ENCODE measurements at places on chromosomes 6 and 20.

DNA sequence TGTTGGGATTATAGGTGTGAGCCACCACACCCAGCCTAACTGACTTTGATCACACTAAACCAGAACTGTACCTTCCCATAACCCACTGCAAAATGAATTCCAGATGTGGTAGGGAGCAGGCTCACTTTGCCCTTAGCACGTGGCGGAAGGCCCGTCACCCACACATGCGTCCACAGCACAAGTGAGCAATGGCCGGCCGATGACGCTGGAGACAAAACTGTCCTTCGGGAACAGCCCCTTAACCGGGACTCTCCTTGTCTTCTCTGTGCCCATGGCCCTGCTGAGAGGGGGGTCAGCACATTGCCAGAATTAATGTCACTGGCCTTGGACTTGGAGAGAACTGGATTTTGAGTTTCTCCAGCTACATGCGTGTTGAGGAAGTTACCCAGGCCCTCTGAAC is 107.2 kb downstream of the TOX2 start:
- no peak for DNase-seq

GRCh38 chr20:2398449-2398848 is 17.7 kb downstream of the TGM6 start:
- DNase-seq = no peak

DNA sequence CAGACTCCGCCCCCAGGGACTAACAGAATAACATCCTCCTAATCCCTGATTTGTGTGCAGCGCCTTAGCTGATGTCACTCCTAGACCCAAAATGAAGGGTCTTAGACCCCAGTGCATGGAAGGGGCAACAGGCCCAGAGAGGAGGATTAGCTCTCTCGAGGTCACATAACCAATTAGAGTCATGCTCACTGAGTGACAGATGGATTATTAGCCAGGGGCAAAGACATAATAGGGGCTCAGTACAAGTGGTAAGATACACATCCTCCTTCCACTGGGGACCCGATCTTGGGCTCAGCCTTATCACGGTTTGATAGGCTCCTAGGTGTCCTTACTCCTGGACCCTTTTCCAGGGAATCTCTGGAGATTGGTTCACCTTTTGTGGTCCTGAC is 858 bp downstream of the TP53INP2 start:
- no peak for DNase-seq

DNA sequence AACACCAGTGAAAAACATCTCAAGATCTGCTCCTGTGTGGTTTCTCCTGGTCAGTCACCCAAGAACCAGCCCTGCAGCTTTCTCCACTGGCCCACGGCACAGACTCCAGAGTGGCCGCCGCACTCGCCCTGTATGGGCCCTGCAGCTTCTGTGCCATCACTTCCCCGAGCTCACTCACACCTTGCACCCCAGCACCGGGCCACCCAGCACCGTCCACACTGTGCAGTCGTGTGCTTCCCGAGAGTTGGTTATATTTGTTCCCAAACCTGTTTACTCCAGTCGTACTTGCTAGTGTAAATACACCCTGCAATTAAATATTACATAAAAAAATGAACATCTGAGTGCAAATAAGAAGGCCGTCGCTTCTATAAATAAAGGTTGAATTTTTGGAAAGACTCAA is 341.7 kb downstream of the CDH26 start:
- no peak for DNase-seq

DNA sequence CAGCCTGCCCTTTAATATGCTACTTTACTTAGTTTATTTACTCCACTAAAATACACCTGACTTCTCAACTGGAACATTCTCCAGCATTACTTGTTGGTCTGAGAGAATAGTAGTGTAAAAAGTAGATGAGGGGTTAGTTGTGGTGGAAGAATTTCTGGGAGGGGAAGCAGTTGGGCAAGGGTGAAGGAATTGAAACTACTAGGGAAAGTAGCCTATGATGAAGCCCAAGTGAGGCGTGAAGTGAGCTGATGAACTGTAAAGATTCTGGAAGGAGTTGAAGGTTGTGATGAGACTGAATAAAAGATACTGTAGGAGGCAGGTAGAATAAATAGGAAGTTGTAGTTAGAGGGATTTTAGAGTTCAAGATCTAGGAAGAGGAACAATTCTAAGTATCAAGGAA is 72.5 kb downstream of the ITCH start:
- DNase-seq = no peak

DNA sequence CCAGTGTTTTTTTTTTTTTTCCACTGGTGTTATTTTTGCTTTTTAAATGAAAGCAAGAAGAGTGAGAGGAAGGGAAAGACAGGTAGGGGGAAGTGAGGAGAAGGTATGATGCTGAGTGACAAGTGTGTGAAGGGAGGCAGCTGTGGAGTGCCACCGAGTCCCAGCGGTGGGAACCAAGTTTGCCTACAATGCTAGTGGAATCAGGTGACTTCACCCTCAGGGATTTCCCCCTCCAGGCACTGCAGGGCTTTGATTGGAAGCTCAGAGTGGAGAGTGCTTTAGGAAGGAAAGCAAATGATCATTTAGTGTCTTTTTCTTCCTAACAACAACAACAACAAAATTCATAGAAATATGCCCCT is 120.5 kb upstream of the ENPP5 start:
- no peak for DNase-seq

DNA sequence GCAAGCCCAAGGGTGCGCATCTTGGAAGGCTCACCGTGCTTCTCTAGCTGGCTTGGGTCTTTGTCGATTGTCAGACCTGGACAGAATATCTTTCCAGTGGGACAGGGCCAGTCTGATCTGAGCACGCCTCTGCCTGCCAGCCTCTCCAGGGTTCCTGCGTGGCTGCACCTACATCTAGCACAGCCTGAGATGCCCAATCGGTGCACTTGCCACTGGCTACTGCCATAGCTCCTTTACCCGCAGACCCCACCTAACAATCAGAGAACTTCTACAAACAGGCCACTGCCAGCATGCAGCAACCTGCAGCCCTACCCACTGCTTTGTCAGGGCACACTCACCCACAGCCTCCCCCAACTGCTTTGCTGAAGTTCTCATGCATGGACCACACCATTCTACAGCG is 56.7 kb upstream of the PHACTR3 start:
- DNase-seq = no peak

- DNase-seq = no peak
These were observed 48.5 kb upstream of the NT5E start for GRCh38 chr6:85401186-85402021.

GRCh38 chr6:157531169-157531985 is 150.4 kb downstream of the ZDHHC14 start:
- no peak for DNase-seq

- DNase-seq = no peak
These were observed at the start of gene GGTLC1 for GRCh38 chr20:23988561-23988960. TSS of gene GGTLC1 (minus strand) at chr20:23988779. CDS start at chr20:23986611, 2,168 bp downstream.

DNA sequence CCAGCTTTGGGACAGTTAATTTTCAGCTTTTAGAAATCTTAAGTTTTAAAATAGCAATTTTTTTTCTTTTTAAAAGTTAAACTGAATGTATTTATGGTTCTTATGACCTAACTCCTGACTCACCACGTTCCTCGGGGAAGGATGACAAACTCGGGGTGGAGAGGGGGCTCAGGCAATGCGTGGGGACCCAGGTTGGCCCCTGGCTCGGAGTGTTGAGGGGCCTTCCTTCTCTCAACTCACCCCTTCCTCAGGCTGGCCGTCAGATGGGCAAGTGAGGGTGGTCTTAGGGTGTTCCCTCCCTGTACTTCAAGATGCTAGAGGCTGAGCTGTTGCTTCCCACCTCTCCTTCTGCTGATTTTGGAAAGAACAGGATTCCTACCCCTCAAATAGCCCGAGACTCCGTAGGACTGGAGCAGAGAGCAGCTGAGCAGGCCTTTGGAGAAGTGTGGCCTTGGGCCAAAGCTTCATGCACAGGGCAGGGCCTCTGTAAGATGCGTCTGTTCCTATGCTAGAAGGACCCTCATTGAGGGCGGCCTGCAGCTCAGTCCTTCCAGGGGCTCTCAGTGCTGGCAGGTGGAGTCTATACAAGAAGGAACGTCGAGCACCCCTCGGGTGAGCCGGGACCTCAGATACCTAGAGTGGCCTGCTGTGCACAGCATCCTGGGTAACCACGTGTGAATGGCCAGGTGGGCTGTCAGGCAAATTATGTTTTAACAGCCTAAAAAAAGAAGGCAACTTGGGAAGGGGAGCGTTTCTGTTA is 79.3 kb downstream of the TCP11 start:
- DNase-seq = no peak

DNA sequence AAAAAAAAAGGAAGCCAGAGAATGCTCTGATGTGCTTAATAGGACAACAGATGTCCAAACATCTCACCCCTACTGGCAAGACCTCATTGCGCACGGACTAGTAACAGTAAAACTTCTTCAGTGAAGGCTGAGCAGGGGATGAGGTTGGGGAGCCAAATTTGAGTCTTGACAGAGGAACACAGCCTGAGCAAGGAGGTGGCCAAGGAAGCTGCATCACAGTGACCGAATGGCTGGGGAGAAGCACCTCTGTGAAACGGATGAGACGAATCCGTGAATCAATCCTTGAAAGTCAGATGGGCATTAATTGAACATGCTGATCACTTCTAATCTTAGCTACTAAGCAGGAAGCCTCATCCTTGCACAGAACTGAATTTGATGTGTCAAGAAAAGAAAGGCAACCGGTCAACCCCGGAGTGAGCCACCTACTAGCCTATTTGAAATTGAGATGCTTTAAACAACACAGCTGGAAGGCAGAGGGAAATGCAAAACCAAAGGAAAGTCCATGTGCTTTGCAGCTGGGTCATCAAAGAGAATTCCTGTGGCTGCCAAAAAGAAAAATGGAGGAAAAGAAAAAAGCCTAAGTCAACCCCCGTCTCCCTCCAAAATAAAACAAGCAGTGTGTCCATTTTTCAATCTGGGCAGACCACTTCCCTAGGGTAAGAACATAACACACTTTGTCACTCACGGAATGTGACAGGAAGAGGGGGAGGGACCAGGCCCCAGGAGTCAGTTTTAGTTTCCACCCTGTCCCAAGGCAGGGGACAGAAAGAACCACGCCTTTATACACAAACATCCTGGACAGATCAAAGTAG is 29.5 kb downstream of the PXDC1 start:
- DNase-seq = no peak

DNA sequence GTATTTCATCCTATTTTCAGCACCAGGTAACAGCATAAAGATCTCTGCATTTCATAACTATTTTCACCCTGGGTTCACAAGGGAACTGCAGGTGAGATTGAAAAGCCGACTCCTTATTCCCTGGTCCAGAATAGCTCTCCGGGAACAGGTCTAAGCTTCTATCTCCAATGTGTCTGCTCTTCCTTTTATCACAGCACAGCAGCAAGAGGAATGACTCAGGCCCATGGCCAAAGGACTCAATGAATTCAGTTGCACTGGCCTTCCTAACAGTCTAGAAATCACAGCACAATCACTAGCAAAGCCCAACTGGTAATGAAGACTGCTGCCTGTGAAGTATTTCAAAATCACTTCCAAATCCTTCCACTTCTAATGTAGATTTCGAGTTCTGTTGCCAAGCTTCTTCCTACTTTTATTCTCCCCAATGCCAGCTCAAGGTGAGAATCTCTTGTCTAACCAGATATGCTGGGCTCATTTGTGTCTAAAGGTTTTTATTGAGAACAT is 30.7 kb downstream of the HMGN3 start:
- no peak for DNase-seq

DNA sequence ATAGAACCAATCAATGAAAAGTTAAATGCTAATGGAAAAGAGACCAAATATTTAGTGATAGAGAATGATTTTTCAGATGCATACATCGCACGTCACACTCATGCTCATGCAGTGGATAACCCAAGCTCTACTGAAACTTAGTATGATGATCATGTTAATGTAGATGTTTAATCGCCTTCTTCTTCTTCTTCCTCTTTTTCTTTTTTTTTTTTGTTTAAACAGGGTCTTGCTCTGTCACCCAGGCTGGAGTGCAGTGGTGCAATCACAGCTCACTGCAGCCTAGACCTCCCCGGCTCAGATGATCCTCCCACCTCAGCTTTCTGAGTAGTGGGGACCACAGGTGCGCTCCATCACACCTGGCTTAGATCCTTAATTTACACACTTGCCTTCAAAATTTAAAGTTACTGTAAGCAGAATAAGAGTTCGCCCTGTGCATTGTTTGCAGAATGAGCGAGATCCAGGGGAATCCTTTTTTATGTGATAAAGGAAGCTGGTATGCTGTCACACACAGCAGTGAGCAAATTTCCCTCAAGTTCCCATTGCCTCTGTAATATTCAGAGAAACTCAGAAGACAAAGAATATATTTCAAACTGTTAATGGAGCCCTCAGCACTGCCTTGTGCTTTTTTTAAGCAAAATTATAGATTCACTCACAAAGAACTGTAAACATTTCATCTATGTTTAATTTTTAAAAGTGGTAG is 194.2 kb upstream of the SGK1 start:
- DNase-seq = no peak

- DNase-seq = no peak
These were observed 11.8 kb downstream of the NINL start for GRCh38 chr20:25573288-25574251.

DNA sequence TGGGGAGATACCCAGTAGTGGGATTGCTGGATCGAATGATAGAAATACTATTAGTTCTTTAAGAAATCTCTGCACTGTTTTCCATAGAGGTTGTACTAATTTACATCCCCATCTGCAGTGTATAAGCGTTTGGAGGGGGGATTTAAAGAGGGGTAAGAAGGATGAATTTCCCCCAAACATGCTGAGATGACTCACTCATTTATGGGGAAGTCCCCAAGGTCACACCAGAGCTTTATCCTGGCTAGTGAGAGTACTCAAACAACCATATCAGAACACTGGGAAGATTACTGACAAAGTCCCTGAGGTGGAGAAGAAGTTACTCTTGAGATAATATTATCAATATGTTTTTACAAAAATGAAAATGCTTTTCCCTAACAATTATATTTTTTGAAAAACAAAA is 44.0 kb downstream of the ROS1 start:
- no peak for DNase-seq

DNA sequence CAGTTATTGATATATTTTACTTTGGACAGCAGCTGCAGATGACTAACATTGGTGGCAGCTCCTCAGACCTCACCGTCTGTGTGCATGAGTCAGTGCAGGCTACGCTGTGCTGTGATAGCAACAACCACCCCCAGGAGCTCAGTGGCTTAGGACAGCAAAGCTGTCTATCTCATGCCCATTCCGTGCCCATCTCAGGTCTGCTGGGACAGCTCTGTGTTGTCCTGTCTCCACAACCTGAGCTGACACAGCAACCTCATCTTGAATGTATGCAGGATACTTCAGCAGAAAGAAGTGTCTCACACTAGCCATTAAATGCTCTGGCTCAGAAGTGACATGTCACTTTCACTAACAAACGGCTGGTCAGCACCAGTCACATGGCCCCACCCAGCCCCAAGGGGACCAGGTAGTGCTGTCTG is 47.7 kb downstream of the BANF2 start:
- no peak for DNase-seq

GRCh38 chr6:169725125-169726048 is 1.1 kb upstream of the PHF10 start:
- DNase-seq = peak; percentile 25

GRCh38 chr20:8262721-8263120 is 130.7 kb downstream of the PLCB1 start:
- DNase-seq = no peak

- no peak for DNase-seq
These were observed 23.9 kb downstream of the CNR1 start for GRCh38 chr6:88142297-88142668.

Data from breast epithelium (tissue), 4 donors.